Activated CD4-positive, alpha-beta T cell treated with anti-CD3 and anti-CD28 coated beads, Interleukin-10, Interleukin-2, amounts not matched to agents 100 ng/mL and 50 ng/mL, durations not matched to agents 16 hours and 8 hours (primary cell): ENCODE measurements at places on chromosomes 7 and 10.
A peak's percentile ranks its signal among the peaks of the same experiment; 100 is the strongest.

DNA sequence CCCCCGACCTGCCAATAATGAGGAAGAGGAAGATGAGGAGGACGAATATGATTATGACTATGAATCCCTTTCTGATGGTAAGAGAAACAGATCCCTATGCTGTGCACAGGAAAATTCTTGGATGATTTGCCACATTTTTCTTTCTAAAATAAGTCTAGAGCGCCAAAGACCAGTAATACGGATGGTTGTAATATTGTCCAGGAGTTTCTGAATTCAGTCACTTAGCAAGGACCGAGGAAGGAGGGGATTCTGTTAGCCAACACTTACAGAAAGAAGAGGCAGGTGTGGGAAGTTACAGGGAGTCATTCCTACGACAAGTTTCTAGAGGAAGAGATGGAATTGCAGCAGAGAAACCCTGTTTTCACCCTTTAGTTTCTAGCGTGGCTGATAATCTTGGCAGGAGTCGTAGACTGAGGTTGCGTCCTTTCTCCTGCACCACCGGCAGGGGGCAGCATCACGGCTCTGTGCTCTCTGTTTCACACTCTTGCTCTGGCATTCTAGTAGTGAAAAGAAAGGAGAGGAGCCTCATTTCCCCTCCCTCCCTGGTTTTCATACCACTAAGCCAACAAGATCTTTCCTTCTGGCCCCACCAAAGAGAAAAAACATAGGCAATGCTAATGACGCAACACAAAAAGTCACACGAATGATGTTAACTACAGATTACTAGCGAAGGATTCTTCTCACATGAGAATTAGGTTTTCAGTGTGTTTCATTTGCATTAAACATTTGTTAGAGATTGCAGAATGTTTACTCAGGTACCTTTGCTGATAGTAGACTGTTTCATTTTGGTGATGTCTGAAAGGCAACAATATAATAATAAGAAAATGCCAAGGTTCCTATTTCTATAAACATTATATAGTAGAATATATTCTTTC, 82.7 kb downstream of the NOC3L start:
- DNase-seq = peak; percentile 59

- DNase-seq = no peak
These were observed 7.5 kb upstream of the CH25H start for GRCh38 chr10:89214566-89215165.

DNA sequence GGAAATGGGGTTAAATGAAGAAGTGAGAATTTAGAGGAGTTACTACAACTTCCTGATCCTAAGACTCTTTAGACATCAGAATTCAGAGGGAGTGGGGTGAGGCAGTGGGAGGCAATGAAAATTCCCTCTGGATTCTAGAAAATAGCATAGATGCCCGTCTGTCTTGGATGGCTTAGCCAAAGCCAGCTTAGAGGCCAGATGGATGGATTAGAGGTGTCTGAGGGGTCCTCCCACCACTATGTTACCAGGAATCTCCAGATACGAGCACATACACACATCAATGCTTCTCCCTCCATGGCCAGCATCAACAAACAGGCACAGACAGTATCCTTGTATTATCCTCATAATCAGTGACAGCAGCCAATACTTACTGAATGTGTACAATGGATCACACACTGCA, 418.1 kb downstream of the PLXNA4 start:
- DNase-seq = no peak

GRCh38 chr7:128909625-128910568, 612 bp downstream of the KCP start:
- DNase-seq = no peak

DNA sequence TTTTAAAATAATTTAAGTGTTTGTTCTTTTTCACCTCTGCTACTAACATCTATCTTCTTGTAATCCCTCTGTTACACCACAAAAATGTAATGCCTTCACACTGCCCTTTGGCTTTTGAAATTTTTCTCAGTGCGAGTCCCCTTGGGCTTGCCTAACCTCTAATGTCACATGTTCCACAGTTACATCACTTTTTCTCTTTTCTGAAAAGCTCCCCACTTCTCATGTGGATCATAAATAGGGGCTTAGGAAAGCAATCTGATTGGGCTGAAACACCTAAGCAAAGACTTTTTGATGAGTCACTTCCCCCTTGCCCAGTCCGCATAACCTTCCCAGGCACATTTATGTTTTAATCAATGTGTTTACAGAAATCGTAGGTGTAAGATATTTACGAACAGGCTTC, 288.2 kb downstream of the IPMK start:
- DNase-seq = no peak

DNA sequence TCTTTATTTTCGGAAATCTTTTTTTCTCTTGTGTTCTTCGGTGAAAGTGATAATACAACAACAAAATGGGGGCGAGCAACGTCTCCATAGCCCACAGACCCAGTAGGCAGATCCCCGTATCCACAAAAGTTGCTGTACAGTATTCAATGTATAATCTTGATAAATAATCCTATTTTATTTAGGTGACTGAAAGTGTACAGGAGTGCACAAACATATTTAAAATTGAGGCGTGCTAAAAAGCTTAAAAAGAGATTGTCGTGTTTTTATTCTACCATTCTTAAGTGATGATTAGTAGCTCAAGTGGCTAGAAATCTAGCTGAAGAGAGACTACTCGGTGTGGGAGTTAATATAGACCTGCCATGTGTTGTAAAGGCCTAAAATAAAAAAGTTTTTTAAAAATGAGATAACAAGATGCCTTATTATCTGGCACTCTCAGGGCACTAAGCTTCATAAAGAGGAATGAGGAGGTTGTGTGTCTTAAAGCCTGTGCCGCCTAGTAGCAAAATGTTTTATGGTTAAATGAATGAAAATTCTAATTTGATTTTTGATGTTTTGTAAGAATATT, 1.6 kb downstream of the CAPZA2 start:
- DNase-seq = no peak

DNA sequence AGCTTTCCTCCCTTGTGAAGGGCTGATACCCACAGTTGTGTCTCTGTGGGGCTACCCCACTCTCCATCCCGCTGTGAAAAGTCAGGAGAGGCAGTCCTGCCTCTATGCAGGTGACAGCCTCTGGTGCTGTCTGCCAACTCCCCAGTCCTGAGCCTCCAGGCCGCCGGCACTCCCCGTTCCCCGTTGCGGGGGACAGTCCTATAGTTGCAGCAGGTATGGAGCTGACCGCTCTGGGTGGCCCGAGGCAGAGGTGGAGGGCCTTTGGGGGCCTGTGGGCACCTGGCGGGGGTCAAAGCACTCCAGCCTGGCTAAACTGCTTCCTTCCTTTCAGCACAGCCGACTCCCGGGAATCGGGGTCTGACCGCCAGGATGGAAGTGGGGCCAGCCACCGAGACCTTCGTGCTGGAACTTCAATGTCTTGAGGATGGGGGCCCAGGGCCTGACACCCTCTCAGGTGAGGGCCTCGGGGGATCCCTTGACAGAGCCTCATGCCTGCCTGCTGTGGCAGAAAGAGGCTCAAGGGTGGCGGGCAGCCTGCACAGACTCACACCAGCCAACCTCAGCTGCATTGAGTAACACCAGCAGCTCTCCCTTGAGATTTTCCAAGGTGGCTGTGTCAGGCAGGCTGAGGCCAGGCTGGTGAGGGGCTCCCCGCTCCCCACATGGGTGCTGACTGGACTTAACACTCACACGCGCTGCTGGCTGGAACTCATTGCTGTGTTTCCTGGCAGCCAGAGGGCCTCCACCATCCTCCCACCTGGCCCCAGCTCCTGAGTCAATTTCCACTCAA, 1.6 kb downstream of the ZNF853 start:
- DNase-seq = no peak

- DNase-seq = peak; percentile 63
These were observed 194.6 kb downstream of the COBL start for GRCh38 chr7:51121931-51122425.

DNA sequence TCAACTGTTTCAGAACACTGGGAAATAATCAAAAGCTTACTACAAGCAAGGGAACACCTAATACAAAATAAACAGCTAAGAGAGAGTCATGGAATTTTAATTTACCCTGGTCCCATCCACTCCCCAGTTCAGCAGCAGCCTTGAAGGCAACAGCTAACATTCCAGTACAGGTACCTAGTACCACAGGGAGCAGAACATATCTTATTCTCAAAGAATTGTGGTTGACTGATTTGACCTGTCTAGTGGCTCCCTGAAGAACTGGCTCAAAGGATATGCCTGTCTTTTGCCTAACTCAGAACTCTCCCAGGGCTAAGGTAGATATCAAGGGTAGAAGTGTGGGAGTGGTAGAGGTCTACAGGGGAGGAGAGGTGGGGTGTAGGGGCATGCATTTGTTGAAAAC, 32.3 kb downstream of the SMURF1 start:
- DNase-seq = no peak

DNA sequence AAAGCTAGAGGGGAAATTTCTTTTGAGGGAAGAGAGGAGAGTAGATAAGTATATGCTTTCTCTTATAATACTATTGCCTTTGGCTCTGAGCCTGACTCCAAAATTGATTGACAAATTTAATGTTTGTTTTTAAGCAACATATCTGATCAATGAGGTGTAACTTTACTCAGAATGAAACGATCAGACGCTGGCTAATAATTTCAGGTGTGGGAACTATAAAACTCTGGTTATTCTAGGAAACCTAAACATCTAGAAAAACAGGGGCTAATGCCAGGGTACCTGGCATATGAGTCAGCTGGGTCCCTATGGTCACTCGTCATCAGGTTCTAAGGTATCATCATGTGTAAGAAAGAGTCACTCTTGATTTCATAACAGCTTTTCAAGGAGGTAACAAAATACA, 139.7 kb downstream of the ATE1 start:
- no peak for DNase-seq

DNA sequence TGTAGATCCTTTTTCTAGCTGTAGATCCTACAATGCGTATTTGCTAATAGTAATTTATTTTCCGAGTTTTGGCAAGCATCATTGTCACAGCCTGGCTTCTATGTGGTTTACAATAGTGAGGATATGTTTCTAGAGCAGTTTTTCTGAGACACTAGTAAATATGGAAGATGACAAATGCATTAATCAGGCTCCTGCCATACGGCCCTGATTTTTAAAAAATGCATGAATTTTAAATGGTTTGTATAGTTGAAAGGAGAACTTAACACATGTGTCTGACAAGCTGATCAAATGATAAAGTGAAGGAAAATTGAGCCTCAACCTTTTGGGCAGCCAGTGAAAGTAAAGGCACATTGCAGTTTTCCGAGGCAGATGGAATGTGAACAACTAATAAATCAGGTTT, 354.1 kb downstream of the EXOC4 start:
- no peak for DNase-seq

- DNase-seq = peak; percentile 88
These were observed 10.3 kb upstream of the STK17A start for GRCh38 chr7:43572516-43573049.

- DNase-seq = no peak
These were observed 26.2 kb downstream of the PPP3CB start for GRCh38 chr10:73469579-73469978.

DNA sequence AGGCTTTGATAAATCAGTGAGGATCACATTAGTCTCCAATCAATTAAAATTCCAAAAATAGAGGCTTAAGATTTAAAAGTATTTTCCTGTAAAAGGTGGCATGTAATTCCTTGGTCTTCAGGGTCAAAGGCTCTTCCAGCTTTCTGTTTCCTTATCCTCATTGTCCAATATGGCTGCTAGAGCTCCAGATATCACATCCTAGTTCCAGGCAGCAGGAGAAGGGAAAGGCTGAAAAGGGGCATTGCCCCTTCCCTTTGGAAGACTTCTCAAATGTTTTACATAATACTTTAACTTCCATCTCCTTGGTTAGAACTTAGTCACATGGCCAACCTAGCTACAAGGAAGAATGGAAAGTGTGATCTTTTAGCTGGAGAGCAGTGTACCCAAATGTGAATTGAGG, 39.2 kb upstream of the JAZF1 start:
- no peak for DNase-seq
